Activated naive CD4-positive, alpha-beta T cell treated with anti-CD3 and anti-CD28 coated beads, Interleukin-2, amount 10 ng/mL, durations not matched to agents 5 hours and 36 hours (primary cell): ENCODE measurements at places on chromosomes 4 and X. TPM values are rescaled to one million over a fixed set of nuclear protein-coding genes. Genes with fewer than 3 reads are reported as not detected.

F8 gene
- 2.5 TPM for total RNA-seq

HPGD gene
- 10.9 TPM for total RNA-seq

CT47B1 gene
- total RNA-seq, result not detected

SYN1 gene
- total RNA-seq, result 0.72 TPM

BEND4 gene
- total RNA-seq, result 0.05 TPM

NPY2R gene
- total RNA-seq, result not detected

ZAR1 gene
- not detected for total RNA-seq

OPRPN gene
- not detected for total RNA-seq

ANXA10 gene
- total RNA-seq, result not detected

KIT gene
- total RNA-seq, result not detected

LEF1 gene
- total RNA-seq, result 395 TPM

TMEM154 gene
- 28.8 TPM for total RNA-seq

GLUD2 gene
- total RNA-seq, result 0.29 TPM

SLC9B1 gene
- total RNA-seq, result 2.0 TPM

CLCN4 gene
- total RNA-seq, result not detected

PRKG2 gene
- total RNA-seq, result 0.60 TPM

IGBP1 gene
- 85.8 TPM for total RNA-seq

PCGF3 gene
- total RNA-seq, result 54.1 TPM

KLHL4 gene
- total RNA-seq, result not detected

MTMR8 gene
- total RNA-seq, result 5.2 TPM

FOXO4 gene
- 15.8 TPM for total RNA-seq

CXCL11 gene
- not detected for total RNA-seq

MAGEC2 gene
- not detected for total RNA-seq

PYURF gene
- total RNA-seq, result 45.2 TPM

F9 gene
- not detected for total RNA-seq

DRD5 gene
- total RNA-seq, result not detected

GYPE gene
- 0.33 TPM for total RNA-seq

HMX1 gene
- not detected for total RNA-seq

SLC2A9 gene
- total RNA-seq, result 0.77 TPM

DCHS2 gene
- not detected for total RNA-seq

BEX5 gene
- total RNA-seq, result 5.8 TPM

GAGE2A gene
- not detected for total RNA-seq

JAKMIP1 gene
- total RNA-seq, result 4.9 TPM

UBA1 gene
- 165 TPM for total RNA-seq

ITM2A gene
- total RNA-seq, result 141 TPM

SLITRK2 gene
- total RNA-seq, result not detected

IGFBP7 gene
- total RNA-seq, result not detected

RPA4 gene
- total RNA-seq, result 0.96 TPM

ETDA gene
- total RNA-seq, result not detected

LINC00632 gene
- 20.7 TPM for total RNA-seq

TKTL1 gene
- 3.0 TPM for total RNA-seq

CCDC110 gene
- not detected for total RNA-seq

ZNF630 gene
- 1.2 TPM for total RNA-seq

ATP7A gene
- 12.2 TPM for total RNA-seq

CT45A8 gene
- total RNA-seq, result not detected

MAGEA1 gene
- not detected for total RNA-seq

MAB21L2 gene
- not detected for total RNA-seq

PRRG3 gene
- total RNA-seq, result not detected

GLRA2 gene
- not detected for total RNA-seq

HTR2C gene
- not detected for total RNA-seq

VAMP7 gene
- 34.9 TPM for total RNA-seq

PLXNB3 gene
- total RNA-seq, result 0.05 TPM

ADH1C gene
- total RNA-seq, result not detected
